Fibroblast of upper back skin (primary cell): ENCODE measurements at places on chromosomes 13 and 19.
A peak's percentile ranks its signal among the peaks of the same experiment; 100 is the strongest.

- no peak for DNase-seq
These were observed 10.3 kb upstream of the UBAC2 start for GRCh38 chr13:99190147-99190985.

GRCh38 chr13:50519866-50520265 lies 323.6 kb downstream of the DLEU7 start:
- DNase-seq, result no peak

- DNase-seq, result no peak
These were observed 305.2 kb upstream of the ZNF507 start for GRCh38 chr19:32040236-32040635.

DNA sequence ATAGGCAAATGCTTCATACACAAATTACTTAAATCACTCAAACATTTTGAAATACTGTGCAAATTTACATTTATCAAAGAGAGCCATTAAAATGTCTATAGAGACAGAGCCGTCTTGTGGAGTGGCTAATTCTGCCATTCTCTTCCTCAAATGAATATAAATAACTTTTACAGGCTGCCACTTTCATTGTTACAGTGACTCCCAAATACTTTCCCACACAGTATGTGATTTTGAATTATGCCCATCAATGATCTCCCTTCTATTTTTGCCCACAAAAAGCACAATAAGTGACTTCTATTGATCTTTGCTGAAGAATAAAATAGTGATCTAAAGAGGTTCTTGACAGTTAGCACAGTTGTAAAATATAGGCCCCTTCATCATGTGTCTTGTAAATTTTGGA lies 1244.9 kb downstream of the PCDH17 start:
- no peak for DNase-seq

- DNase-seq, result no peak
These were observed 38.7 kb downstream of the ADGRE1 start for GRCh38 chr19:6925801-6926751.

GRCh38 chr13:41408746-41409145 lies 48.6 kb upstream of the RGCC start:
- DNase-seq, result no peak

DNA sequence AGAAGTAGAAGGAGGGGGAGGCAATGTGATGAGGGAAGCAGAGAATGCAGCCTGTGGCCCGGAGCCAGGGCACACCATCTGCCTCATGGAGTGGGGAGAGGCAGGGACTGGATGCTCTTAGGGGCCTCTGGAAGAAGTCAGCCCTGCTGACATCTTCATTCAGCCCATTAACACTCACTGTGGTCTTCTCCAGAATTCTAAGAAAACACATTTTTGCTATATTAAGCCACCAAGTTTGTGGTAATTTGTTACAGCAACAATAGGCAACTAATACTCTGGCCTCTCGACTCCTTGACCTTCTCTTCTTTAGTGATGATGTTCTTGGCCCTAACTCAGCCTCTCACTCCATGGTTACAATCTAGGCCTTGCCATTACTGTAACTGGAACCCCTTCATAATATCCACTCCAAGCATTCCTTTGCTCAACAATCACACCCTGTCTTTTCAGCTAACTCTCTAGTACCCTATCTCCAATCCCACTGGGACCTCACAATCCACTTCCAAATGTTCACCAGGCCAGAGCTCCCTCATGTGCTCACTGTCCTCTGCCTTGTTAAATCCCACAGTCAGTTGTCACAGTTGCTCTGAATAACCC lies 98.5 kb downstream of the MIPEP start:
- peak; percentile 97 for DNase-seq

DNA sequence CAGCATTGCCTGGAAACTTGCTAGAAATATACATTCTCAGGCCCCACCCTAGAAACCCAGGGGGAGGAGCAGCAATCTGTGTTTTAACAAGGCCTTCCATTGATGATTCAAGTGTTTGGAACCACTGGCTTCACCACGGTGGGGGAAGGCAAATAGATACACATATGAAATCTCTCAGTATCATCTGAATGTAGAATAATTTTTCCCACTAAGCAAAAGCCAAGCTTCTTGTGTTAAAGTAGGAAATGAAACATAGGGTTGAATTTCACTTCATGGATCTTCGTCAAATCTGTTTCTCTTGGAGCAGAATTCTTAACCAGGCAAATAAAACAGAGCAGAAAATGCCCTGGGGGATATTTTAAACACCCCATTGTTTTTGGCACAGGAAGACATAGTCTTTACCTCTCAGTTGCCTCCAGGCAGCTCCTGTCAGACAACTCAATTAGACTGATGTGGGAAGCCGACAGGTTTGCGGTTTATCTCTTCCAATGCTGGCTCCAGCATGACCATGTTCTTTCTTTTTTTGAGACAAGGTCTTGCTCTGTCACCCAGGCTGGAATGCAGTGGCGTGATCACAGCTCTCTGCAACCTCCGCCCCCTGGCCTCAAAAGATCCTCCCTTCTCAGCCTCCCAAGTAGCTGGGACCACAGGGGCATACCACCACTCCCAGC lies 213.0 kb downstream of the FOXO1 start:
- DNase-seq, result peak; percentile 47

DNA sequence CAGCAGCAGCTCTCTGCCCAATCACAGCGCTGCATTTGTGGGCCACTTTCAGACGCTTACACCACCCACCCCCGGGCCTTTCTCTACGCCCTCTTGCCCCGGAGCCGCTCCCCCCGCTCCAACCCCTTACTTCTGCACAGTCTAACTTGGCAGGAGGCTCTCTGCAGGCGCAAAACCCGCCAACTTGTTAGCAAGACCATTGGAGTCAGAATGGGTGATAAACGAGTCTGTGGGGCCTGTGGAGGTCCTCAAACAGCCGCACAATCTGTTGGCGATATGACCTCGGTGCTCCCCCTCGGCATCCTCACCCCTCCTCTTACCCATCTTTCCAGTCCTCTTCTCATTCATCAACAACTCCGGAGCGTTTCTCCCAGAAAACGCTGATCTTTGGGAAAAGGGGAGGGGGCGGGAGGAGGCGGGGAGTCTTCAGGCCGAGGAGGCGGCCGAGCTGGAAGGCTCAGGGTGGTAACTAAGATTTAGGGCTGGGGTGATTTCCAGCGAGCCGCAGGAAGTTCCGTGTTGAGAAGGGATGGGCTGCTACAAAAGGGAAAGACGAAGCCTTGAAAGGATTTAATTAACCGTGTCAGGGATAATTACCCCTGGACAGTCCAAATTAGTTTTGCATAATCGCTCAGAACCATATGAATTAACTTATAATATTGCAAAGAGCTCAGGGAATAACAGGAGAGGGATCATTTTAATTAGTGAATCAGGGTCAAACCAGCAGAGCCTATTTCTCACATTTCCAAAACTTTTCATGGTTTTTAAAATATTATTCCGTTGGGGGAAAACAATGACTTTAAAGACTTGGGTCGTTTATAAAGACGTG lies 4.1 kb downstream of the SOX21 start:
- no peak for DNase-seq

- no peak for DNase-seq
These were observed 11.2 kb upstream of the ZNF358 start for GRCh38 chr19:7504684-7505083.

- peak; percentile 7 for DNase-seq
These were observed 156.6 kb downstream of the TM9SF2 start for GRCh38 chr13:99657848-99658260.

DNA sequence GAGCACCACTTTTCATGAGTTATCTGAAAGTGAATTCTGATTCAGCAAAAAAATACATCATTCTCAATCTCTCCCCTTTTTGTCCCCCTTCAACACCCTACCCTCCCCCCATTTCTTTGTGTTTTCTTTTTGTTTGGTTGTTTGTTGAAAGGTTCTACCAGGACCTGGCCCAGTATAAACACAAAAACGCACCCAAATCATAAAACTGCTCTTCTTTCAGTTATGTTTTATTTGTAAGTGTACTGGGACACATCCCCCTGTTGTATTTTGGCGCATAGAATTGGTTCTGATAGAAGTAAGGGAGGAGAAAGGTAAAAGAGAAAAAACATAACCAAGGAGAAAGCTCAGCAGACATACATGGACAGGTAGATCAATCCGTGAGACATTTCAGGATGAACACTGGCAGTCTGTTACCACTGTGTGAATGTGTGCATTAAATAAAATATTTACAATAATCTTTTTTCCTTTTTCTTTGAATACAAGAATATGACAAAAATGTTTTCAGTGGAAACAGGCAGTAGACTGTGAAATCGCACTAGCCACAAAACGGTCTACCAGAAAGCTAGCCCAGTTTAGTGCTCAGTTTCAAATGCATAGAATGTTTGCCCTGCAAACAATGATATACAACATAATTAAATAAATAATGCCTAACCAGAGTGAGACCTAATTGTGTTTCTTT lies 4.2 kb downstream of the POU4F1 start:
- DNase-seq, result no peak

GRCh38 chr19:45973553-45974338 lies at the start of gene NOVA2:
Gene NOVA2 (minus strand): TSS chr19:45973865. CDS start chr19:45973351, 514 bp downstream.
- DNase-seq, result peak; percentile 55

- peak; percentile 97 for DNase-seq
These were observed at the start of gene ZNF302 for GRCh38 chr19:34677386-34678084. Gene ZNF302 (plus strand): TSS chr19:34677678. CDS start chr19:34678805, 1,127 bp downstream.

DNA sequence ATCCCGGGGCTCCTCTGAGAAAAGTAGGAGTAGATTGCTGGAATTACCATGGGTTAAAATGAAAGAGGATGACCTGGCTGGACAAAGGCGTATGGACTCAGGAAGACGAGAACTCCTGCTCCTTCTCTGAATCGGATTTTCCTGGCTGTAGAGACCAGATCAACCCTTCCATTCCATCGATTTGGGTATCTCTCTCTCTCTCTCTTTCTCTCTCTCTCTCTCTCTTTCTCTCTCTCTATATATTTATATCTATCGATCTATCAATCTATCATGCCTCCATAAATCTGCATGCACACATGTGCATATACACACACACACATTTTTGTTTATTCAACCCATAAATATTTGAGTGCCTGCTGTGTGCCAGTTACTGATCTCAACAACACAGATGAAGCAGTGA lies 234.9 kb downstream of the LMO7 start:
- no peak for DNase-seq

- no peak for DNase-seq
These were observed 121.5 kb upstream of the RNF113B start for GRCh38 chr13:98298599-98298998.

DNA sequence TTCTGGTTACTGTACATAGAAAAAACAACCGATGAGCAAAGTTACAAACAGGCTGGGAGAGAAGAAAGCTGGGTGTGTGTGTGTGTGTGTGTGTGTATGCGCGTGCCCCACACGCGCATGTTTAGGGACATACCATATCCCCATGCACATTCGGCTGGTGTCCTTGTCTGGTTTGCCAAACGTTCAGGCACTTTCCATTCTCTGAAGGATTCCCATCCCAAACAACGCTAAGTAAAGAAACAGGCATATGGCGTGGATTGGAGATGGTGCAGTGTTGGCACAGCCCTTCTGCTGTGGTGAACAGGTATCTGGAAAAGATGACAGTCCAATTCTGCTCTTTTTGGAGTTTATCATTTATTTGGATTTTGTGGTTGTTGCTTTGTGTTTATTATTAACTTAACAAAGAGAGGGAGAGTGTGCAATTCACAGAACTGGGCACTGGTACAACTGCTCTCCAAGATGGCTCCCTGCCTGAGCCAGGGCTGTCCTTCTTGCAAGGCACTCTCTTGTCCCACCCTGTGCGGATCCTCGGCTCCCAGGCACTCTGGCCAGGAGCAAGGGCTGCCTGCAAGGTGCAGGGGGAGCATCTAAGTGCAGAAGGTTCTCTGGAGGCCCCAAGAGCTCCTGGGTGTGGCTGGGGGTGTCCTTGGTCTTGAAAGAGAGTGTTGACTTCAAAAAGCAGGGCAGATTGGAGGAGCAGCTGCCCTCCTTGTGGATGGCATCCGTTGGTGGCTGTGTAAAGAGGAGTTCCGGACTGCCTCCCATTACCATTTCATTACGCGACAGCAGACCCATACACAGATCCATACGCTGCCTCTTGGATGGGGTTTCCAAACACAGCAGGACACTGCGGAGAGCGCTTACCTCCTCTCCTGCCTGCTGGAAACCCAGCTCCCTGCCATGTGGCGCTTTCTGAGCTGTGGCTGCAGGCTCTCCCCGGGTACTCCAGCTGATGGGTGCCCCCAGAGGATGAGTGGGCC lies 263.1 kb downstream of the ZNF536 start:
- no peak for DNase-seq

GRCh38 chr13:95707442-95708390 lies 30.8 kb downstream of the DNAJC3 start:
- no peak for DNase-seq

- DNase-seq, result peak; percentile 16
These were observed 87.9 kb downstream of the DIAPH3 start for GRCh38 chr13:60075850-60076249.

GRCh38 chr13:35841060-35841521 lies 290.1 kb downstream of the DCLK1 start:
- peak; percentile 20 for DNase-seq

DNA sequence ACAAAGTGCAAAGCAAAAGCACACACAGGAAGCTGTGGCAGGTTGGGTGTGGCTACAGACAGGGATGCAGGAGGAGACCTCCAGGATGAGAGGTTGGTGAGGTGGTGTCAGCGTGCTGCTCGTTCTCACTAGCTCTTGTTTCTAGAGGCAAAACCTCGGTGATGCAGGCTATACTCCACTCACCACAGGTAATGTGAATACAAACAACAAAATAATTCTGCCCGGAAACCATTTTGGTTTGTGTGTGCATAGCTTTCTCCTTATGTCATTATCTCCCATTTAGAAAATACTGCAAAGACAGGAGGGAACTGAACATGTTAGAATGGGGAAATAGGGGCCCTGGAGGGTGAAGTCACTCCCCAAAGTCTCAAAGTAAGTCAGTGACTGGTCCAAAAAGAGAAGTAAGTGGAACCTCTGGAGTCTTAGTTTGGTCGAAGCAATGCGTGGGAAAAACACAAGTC lies 9.4 kb downstream of the LCP1 start:
- no peak for DNase-seq

DNA sequence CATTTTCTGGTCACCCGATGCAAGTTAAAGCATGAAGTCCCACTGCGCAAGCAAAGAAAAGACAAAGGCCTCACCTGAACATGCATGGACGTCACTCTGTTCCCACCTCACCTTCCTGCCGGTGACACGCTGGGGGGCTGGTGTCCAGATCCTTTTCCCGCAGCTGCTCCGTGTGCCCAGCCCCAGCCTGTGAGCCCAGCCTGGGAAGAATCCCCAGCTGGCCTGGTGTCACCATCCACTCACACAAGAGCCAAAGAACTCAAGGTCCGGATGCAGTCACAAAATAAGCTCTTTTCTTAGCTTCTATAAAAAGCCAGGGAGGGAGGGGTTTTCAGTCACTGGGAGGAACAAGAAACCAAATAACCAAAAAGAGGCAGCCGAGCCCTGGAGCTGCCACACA lies 249.9 kb downstream of the COL4A1 start:
- no peak for DNase-seq

GRCh38 chr19:14089662-14090508 lies 666 bp downstream of the SAMD1 start:
- peak; percentile 51 for DNase-seq

- no peak for DNase-seq
These were observed 28.8 kb downstream of the FOXO1 start for GRCh38 chr13:40637643-40638042.
